ENCODE measurements at places on chromosomes 2 and 18.
A peak's percentile ranks its signal among the peaks of the same experiment; 100 is the strongest.

- peak; percentile 70 for DNase-seq
These were observed at the start of gene INPP1 for GRCh38 chr2:190343536-190344275. Gene INPP1 (plus strand): TSS chr2:190343589. CDS start chr2:190360103, 16,514 bp downstream.

DNA sequence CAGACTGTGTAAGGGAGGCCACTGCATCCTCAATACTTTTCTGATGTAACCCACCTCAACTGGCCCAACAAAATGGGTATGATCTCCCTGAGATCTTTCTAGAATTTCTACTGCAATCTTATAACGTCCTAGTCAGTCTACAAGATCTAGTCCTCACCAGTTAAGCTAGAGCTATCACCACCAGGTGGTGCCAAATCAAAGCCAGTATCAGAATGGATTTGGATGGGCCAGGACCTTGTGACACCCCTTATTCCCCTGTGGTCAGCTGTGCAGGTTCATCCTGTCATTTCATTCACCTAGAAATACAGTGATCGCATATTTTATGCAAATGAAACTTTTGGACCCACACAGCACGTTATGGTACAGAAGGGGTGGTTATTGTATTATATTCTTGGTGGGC, 90.3 kb downstream of the OLA1 start:
- no peak for DNase-seq

DNA sequence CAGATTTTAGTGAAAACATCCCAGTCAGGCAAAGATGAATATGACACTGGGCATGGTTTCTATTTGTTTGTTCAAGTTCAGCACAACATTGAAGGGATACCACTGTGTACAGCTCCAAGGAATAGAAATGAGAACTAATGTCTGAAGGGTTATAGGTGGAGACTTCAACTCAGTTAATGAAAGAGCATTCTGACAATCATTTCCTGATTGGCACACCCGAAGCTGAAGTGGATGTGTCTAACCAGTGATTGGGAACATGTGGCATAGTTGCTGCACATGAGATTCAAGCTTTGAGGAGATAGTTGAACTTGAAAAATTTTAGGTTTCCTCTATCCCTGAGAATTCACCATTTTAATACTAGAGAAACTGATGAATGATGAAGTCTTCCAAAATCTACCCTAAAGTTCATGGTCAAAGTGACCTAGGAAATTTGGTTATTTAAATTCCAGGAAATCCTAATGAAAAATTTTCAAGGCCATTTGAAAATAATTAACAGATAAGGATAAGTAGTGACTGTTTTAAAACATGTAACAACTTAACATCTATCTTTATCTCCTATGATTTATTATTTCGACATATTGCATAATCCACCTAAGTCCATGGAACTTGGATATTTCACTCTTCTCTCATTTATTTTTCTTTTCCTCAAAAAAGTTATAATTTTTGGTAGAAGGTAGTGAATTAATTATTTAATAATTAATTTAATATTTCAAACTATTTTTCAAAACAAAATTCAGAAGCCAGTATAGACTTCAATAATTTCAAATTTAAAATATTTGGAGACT, 38.0 kb downstream of the SLC9A4 start:
- no peak for DNase-seq

GRCh38 chr2:147390475-147390874, 454.4 kb upstream of the ACVR2A start:
- DNase-seq: no peak

DNA sequence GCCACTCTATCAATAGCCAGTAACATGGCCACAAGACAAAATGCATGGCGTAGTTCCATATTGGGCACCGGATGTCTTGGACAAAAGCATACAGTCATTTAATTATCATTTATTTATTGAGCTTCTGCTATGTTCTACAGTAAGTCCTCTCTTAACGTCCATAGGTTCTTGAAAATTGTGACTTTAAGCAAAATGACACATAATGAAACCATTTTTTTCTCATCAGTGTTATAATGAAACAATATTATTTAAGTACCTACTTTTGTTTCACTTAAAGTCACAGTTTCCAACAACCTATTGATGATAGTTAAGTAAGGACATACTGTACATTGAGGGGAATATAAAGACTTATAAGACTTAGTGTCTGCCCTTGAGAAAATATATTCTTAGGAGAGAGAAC, 84.9 kb downstream of the XRCC5 start:
- DNase-seq: no peak
